ENCODE measurements at places on chromosomes 5 and 9.

DNA sequence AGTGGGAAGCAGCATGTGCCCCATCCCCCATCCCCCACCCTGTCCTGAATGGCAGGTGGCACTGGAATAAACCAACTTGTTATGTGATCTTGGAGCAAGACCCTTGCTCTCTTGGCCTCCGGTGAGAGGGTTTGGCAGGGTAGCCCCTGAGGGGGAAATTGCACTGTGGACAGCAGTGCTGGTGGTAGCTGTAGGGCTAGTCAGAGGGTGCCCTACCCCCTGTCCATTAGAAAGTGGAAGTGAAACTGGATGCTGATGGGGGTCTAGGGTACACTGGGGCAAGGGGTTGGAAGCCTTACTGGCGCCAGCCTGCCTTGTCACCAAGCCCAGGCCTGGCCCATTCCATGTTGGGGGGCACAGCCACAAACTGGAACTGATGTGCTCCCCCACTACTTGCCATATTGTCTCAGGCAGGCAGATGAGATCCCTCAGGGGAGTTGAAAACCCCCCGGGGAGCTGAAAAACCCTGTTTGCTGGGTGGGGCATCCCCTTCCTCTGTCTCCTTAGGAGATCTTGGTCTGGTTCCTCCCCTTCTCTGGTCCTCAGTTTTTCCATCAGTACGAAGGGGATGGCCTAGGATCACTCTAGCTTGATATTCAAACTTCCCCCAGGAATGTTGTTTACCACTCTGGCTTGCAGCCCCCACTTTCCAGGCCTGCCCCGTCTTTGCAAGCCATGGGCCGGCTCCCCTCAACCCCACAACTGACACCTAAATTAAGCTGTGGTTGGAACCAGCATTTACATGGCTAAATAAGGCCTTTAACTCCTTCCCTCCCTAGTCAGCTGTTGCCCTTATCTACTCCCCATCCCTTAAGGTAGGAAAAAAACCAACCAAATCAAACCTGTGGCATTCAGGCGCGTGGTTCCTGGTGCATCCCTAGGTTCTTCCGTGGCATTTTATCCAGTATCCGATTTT, 14.4 kb upstream of the SYNPO start:
- DNase-seq: no peak

GRCh38 chr9:107952773-107953172, 463.2 kb upstream of the KLF4 start:
- DNase-seq: no peak

- DNase-seq: no peak
Measured at GRCh38 chr9:9214066-9214465, 1398.7 kb downstream of the PTPRD start.

DNA sequence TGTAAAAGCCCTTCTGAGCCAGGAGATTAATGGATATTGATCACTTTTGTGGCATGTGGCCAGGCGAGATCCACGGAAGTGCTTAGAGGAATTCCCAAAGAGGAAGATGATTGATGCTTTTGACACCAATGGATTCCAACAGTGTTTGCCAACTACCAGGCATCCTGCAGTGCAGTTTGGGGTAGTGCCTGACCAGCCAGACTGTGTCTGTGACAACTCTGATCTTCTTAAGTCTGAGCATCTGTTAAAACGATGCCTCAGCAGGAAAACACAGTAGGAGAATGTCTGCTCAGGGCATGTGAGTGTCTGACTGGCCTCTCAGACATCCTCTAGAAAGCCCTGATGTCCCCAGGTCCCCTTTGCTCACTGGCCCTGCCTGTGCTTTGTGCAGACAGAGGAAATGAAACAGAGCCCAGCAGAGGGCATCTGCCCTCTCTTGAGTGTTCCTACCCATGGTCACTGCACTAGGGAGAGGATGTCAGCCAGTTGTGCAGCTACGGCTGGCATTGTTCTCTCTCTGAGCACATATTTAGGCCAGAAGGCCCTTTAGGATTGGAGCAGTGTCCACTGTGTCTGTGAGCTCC, 57.0 kb downstream of the TRPC7 start:
- no peak for DNase-seq

DNA sequence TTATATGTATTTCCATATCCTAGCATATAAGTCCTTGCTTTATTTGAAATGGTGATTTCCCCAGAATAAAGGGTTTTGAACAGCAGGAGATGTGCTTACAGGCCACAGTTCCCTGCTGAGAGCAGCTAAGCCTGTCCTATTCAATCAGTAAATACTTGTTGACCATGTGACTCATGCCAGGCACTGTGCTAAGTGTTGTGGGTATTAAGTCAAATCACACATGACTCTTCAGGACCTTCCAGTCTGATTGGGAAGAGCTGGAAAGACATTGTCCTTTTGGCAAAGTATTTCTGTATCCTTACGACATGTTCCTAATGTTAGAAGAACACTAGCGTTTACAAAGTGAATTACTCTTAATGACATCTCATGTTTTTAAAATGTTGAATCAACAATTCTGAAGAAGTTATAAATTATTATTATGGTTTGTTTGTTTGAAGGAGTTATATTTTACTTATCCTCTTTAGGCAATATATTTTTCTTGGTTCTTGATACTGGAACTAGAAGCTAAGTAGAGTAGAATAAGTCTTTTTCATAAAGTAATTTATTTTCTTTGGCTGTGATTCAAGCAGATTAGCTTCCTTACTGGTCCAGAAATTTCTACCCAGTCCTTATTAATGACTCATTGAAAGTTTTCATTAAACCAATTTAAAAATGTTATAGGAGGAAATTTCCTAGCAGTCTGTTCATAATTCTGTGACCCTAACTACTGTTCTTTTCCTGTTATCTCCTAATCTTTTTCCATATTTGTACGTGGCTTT, 82.1 kb downstream of the GAPVD1 start:
- DNase-seq: no peak

DNA sequence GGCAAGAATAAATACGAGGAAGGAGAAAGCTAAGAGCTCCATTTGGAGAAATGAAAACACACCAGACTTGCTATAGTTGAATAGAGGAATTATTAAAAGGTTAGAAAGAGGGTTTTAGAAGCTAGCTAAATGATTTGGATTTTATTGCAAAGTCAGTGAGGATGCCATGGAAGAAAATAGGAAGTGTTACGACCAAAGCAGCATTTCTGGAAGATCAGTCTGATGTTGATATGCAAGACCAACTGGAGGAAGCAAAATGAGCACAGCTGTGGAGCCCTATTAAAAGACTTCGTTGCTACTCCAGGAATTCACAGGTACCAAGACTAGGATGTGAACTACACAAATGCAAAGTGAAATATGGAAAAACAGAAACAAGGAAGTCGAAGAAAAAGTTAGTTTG, 2.1 kb downstream of the DHX29 start:
- DNase-seq: no peak

- no peak for DNase-seq
Measured at GRCh38 chr5:98292496-98292895, 481.0 kb upstream of the RGMB start.

DNA sequence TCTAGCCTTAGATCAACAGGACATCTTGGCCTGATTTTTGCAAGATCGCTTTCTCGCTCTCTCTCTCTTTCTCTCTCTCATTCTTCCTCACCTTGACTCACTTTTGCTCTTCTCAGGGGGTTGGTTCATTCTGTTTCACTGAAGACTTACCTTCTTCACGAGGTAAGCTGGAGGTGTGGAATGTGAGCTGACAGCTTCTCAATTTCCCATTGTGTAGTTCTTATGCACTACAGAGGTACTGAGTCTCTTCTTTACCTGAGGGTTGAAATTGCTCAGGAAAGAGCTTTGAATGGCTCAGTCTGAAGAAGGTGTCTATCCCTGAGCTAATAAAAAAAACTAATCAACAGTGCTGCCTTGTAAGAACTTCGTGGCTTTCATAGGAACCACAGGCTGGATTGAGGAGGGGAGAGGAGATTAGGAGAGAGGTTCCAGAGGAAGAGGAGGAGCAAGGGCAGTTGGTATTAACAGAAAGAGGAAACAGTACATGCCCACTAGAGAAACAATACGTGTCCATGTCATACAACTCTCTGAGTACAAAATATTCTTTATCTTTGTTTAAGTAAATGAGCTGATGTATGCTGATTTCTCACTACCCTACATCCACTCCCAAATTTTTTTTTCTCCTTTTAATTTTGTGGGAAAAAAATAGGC, 192.2 kb downstream of the TMEM167A start:
- no peak for DNase-seq

DNA sequence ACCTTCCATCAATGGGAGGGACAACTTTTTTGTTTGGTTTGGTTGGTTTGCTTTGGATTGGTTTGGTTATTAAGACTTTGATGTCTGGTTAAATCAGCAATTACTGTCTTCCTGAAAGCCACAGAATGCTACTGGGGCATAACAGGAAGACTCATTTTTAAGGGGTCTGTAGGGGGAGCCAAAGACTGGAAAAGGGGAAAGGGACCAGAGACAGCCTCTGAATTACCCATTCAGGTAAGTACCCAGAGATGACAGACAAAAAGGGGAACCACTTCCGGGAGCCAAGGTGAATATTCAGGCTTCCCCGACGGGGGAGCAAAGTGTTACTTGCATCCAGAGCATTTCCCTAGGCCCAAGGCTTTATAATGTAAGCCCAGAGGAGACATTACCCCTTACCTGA, 4.6 kb upstream of the FEM1C start:
- no peak for DNase-seq

GRCh38 chr5:130104895-130105688, 200.8 kb downstream of the CHSY3 start:
- DNase-seq: no peak

DNA sequence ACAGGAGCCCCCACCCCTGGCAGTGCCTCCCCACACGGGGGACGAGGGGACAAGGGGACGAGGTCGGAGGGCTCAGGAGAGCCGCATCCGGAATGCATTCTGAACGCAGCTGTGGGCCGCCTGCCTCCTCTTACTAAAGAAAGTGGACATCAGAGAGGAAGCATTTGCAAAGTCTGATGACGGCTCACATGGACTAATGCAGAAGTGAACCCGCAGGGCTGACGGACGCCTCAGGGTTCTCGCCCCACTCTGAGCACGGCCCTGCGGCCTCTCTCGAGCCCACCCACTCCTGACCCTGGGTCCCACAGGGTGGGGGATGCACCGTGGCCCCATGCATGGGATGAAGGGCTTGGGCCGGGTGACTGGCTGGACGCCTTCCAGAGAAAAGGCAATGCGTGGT, 5.9 kb downstream of the LPCAT1 start:
- DNase-seq: no peak

DNA sequence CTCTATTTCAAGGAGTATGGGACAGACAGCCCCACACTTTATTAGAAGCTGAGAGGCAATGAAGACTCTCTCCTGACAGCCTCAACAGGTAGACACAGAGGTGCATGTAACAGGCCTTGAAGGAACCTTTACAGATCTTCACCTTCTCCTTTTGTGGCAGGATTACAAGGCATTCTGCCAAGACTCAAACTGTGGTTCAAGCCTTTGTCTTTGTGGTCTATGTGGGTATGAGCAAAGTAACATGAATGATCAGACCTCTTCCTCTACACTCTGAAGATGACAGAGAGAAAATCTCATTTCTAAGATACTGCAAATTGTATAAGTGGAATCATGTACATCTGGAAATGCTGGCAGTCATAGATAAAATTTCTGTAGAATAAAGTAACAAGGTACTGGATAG, 346.9 kb downstream of the CDH9 start:
- no peak for DNase-seq

All from caudate nucleus (tissue), 63 donors.